Thymus (tissue), 14 donors: ENCODE measurements at places on chromosomes 1 and 21.

DNA sequence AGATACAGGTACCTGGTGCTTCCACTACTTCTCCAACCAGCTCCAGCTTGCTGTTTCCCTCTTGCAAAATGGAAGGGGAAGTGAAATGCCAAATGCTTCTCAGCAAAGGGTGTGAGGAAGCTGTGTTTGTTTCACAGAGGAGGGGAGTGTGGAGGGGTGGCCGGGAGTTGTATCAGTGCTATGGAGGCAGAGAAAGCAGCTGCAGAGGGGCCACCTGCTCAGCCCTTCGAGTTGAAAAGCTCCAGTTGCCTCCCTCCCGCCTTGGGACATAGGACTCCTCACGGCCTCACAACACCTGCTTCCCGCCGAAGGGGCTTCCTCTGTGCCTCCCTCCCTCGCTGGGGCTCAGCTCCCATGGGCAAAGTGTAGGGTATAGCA lies 12.1 kb upstream of the LINGO4 start:
- no peak for DNase-seq

DNA sequence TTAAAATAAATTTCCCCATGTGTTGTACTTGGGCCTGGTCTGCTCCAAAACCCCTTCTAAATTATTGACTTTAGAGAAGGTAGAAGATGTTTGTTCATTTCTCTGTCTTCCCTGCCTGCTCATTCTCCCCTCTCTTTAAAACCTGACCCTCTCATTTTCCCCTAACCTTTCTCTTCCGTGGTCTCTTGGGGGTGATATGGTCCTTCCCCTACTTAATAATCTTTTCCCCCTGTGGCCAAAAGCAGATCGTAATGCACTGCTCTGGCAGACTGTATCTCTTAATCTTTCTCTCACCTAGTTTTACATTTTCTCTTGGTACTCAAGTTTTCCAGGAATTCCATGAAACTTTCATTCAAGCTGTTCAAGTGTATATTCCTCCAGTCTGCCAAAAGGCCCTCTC lies 301.7 kb downstream of the TTLL7 start:
- no peak for DNase-seq

DNA sequence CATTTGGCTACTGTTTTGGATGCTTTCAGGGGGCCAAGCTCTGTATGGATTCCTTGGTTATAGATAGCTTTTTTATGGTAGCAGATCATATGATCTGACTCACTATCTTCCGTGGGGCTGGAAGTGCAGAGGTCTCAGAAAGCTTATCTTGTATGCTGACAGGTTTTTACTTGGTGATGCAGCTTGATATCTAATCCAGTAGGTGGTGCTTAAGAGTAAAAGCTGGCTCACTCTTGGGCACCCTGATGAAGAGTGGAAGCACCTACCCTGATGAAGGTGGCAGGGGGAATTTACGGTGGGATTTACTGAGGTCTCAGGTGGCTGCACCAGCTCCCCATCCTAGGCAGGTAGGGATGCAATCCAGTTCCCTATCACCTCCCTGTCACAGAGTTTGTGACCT lies 151.2 kb downstream of the PTBP2 start:
- DNase-seq: no peak

DNA sequence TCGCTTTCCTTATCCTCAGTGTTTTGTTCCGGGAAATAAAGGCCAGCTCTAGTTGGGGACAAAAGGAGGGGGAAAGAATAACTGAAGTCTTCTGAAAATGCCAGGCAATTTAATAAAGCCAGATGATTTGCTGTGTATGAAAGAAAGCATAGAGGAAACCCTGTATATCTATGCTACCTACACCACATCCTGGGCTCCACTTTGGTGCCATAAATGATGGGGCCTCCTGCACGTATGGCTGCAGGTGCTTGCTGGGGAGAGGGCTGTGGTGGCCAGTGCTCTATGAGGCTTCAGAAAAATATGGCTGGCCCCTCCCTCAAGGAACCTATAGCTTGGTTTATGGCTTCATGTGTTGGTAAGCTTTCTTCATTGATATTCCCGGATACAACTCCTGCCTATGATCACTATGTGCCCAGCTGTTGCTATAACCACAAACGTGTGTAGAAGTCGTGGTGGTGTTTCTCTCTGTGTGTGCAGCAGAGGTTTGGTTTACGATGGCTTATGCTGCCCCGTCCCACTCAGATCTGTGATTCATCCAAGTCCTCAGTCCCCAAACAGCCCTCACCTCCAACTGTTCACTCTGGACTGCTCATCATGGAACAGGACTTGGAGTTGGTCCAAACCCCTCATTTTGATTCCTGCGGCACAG lies 59.5 kb downstream of the BACE2 start:
- no peak for DNase-seq

- DNase-seq: no peak
These were observed 8.3 kb upstream of the MPZL1 start for GRCh38 chr1:167713330-167714081.
